ENCODE measurements at places on chromosomes 5 and 9. TPM values are rescaled to one million over a fixed set of nuclear protein-coding genes. Genes with fewer than 3 reads are reported as not detected.
A peak's percentile ranks its signal among the peaks of the same experiment; 100 is the strongest.

DNA sequence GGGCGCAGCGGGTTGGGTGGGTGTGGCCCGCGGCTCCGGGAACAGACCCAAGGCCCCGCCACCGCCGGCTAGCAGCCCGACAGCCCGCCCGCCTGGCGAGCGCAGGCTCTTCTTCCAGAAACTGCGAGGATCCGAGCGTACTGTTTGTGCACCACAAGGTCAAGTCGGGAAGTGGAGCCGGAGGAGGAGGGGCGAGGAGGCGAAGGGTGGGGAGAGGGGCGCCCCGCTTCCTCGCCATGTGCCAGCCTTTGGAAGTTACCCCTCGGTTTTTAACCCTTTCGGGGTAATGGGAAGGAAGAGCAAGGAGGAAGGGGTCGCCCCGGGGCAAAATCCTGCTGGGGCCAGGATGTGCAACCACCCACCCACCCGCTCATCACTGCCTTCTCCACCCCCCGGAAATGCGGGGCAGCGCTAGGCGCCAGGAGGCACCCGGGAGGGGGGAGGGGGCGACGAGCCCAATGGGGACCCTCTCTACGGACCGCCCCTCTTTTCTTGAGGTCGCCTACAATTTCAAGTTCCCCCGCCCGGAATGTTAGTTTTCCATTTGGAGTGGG is 1.1 kb upstream of the JADE2 start:
- no peaks in the 10 kb centered on the region for H3K27me3 ChIP-seq
- H3K36me3 ChIP-seq, result peaks cover 4% of the 10 kb centered on the region
- peaks cover 32% of the 10 kb centered on the region for H3K4me1 ChIP-seq
- DNase-seq, result peak; percentile 70
- H3K4me3 ChIP-seq, result peak overlapping the region; percentile 93

GRCh38 chr5:77590347-77590746 is 48.2 kb downstream of the OTP start:
- H3K4me3 ChIP-seq, result no peak overlapping the region
- no peak for DNase-seq
- H3K27ac ChIP-seq, result no peak overlapping the region
- H3K4me1 ChIP-seq, result no peaks in the 10 kb centered on the region
- no peaks in the 10 kb centered on the region for H3K27me3 ChIP-seq
- H3K36me3 ChIP-seq, result no peaks in the 10 kb centered on the region

DNA sequence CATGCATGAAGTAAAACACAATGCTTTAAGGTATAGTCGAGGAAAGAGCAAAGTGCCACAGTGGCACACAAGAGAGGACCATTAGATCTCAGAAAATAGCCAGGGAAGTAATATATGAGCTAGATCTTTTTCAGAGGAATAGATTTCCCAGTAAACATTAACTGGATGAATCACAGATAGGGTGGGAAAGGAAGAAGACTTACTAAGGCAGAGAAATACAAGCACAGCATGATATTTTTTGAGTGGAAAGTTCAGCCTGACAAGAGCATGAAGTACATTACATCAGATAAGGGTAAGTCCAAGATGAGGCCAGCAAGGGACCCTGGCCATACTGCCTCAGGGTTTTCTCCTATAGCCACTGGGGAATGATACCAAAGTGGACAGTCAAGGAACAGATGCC is 804.6 kb upstream of the DMAC1 start:
- H3K36me3 ChIP-seq, result no peaks in the 10 kb centered on the region
- no peak for DNase-seq
- no peaks in the 10 kb centered on the region for H3K27me3 ChIP-seq
- no peak overlapping the region for H3K27ac ChIP-seq
- H3K4me1 ChIP-seq, result no peaks in the 10 kb centered on the region

DNA sequence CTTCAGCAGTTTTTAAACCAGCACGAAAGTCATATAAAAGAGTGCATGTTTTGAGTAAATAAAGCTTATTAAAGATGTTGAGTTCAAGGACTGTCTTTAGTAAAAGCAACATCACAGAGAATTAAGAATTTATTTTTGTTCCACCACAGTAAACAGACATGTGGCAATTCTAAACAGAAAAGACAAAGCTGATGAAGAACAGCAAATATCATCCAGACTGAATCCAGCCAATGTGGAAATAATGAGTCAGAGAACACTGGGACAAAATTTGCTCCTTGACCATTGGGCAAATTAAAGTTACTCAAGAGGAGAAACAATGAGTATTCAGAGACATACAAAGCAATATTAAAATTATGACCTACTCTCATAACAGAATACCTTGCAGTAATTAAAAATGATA is 28.8 kb downstream of the OR2K2 start:
- H3K27me3 ChIP-seq, result no peaks in the 10 kb centered on the region
- no peak overlapping the region for H3K4me3 ChIP-seq
- no peak overlapping the region for H3K27ac ChIP-seq
- H3K4me1 ChIP-seq, result no peaks in the 10 kb centered on the region

- H3K27ac ChIP-seq, result no peak overlapping the region
- H3K27me3 ChIP-seq, result no peaks in the 10 kb centered on the region
- no peaks in the 10 kb centered on the region for H3K4me1 ChIP-seq
- no peaks in the 10 kb centered on the region for H3K36me3 ChIP-seq
- H3K4me3 ChIP-seq, result no peak overlapping the region
These were observed 10.7 kb downstream of the AP3B1 start for GRCh38 chr5:78283802-78284201.

GRCh38 chr5:176784218-176785165 is 25.9 kb upstream of the UNC5A start:
- no peak for DNase-seq
- no peak overlapping the region for H3K27ac ChIP-seq
- H3K36me3 ChIP-seq, result no peaks in the 10 kb centered on the region
- H3K27me3 ChIP-seq, result peaks cover 73% of the 10 kb centered on the region
- no peaks in the 10 kb centered on the region for H3K4me1 ChIP-seq

DNA sequence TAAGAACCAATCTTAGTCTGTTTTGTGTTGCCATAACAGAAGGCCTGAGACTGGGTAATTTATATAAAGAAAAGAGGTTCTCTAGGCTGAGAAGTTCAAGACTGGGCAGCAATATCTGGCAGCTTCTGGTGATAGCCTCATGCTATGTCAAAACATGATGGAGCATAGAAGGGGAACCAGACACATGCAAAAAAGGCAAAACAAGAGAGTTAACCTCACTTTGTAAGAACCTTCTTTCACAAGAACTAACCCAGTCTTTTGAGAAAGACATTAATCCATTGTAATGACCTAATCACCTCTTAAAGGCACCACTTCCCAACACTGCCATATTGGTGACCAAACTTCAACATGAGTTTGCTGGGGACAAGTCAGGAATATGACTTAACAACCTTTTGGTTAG is 37.3 kb downstream of the FSD1L start:
- no peak overlapping the region for H3K27ac ChIP-seq
- H3K4me3 ChIP-seq, result no peak overlapping the region
- no peaks in the 10 kb centered on the region for H3K27me3 ChIP-seq
- H3K4me1 ChIP-seq, result no peaks in the 10 kb centered on the region
- no peak for DNase-seq

- no peaks in the 10 kb centered on the region for H3K36me3 ChIP-seq
- no peaks in the 10 kb centered on the region for H3K4me1 ChIP-seq
- no peaks in the 10 kb centered on the region for H3K27me3 ChIP-seq
- no peak overlapping the region for H3K4me3 ChIP-seq
- H3K27ac ChIP-seq, result no peak overlapping the region
These were observed 7.1 kb downstream of the NEK6 start for GRCh38 chr9:124264823-124265233.

- peaks cover 17% of the 10 kb centered on the region for H3K4me1 ChIP-seq
- H3K36me3 ChIP-seq, result no peaks in the 10 kb centered on the region
- no peak overlapping the region for H3K4me3 ChIP-seq
These were observed 42.0 kb downstream of the NR3C1 start for GRCh38 chr5:143361438-143361837.

Gene SPINK4
- not detected for total RNA-seq

Gene ENTREP1
- total RNA-seq, result not detected

GRCh38 chr9:131008909-131009618 is at the start of gene LAMC3:
TSS of gene LAMC3 (plus strand) at chr9:131009174. CDS start at chr9:131009215, 41 bp downstream.
- H3K27me3 ChIP-seq, result peaks cover 5% of the 10 kb centered on the region
- no peaks in the 10 kb centered on the region for H3K36me3 ChIP-seq
- DNase-seq, result no peak
- no peak within 1 kb of the TSS for H3K27ac ChIP-seq
